PC-3 (cell line): ENCODE measurements at places on chromosomes 6 and 20.

DNA sequence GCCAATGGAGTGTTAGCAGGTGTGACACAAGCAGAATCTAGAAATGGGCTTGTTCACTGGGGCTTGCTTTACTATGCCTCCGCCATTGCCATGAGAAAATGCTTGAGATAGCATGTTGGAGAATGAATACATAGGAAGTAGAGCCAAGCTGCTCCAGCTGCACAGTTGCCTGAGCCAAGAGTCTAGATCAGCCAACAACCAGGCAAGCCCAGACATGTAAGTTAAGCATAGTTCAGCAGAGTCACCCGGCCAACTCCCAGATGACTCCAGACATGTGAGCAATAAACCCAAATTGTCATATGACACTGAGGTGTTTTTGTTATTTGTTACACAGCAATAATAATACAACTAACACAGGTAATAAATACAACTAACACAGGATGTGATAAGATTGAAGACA is 167.9 kb downstream of the HAO1 start:
- no peak for DNase-seq

DNA sequence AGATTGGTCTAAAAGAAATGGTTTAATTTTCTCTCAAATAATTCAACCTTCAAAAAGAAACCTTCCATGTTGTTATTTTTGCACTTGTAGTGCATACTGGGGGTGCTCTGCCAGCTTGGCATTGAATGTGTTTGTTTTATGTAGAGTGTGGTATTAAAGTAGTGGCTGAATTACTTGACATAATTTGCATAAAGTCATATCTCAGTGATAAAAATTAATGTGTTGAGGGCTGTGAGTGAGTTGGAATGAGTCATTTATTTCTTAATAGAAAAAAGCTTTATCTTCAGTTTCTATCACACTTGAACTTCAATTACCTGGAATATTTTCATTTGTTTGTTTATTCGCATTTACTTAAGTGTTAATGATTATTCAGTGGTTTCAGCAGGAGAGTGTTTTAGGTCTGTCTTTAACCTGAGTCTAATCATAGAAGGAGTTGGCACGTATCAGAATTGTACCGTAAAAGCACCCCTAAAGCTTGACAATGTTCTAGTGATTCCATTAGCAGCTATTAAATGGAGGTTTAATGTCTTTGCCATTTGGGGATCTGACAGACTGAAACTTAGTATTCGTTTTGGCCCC is 801.2 kb upstream of the FLRT3 start:
- no peak for DNase-seq

DNA sequence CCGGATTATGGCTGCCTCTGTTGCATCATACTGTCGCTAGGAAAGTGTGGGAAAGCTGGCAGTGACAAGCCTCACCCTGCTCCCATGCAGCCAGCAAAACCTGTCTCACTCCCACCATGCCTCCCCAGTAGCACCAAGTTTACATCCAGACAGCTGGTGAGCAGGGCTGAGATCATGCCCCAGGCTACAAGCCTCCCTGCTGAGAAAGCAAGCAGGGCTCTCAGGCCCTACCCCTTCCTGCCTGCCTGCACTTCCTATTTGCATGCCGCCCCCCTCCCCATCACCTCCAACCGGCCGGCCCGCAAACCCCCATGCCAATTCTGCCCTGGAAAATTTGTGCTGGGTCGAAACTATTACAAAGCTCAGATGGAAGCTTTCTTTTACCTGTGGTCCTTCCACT is 408.2 kb upstream of the FKBP1C start:
- no peak for DNase-seq

DNA sequence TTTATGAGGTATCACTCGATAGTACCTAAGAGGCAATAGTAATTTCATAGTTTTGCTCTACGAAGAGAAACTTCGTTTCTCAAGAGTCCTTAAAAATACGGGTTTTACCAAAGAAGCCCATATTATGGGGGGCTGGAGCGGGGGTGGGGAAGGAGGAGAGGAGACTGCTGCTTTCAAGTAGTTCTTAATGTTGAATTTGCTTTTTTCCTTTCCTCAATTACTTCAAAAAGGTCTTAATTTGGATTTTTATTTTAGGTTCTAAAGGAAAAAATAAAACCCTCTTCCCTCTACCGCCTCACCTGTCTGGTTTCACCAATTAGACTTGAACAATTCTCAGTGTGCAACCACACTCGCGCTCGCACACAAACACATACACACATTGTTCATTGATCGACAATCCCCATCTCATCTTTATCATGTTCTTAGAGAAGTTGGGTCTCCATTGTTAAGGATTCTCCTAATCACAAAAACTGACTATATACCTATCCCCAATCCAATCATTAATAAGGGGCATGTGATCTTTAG is 97.2 kb downstream of the HFE start:
- no peak for DNase-seq

GRCh38 chr6:19691465-19692167 is 145.6 kb upstream of the ID4 start:
- no peak for DNase-seq
